ENCODE measurements at places on chromosomes 16 and 17.
A peak's percentile ranks its signal among the peaks of the same experiment; 100 is the strongest.

DNA sequence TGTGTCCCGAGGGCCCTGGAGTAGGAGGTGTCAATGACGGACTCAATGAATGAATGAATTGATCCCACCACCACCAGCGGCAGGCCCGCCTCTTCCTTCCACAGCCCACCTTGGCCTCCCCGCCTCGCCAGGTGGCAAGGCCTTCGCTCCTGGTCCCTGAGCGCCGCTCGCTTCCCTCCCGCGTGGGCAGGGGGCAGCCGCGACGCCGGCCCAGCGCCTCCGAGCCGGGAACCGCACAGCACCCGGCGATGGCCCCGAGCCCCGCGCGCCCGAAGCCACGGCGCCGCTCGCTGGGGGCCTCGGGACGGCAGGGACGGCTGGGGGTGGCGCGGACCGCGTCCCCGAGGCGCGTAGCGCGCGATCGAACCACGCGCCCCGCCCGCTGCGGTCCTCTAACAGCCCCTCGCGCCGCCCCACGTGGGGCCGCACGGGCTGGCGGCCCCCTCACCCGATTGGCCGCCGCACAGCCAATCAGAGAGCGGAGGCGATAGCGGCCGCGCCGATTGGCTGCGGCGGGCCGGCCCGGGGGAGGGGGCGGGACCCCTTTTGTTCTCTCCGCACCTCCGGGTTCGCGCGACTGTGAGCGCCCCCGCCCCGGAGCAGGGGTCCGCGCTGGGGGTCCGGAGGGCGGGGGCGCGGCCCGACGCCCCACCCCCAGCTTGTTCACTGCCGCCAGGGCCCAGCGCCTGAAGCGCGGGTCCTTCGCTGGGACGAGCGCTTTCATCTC lies 31.4 kb downstream of the ACTG1 start:
- no peak for DNase-seq

DNA sequence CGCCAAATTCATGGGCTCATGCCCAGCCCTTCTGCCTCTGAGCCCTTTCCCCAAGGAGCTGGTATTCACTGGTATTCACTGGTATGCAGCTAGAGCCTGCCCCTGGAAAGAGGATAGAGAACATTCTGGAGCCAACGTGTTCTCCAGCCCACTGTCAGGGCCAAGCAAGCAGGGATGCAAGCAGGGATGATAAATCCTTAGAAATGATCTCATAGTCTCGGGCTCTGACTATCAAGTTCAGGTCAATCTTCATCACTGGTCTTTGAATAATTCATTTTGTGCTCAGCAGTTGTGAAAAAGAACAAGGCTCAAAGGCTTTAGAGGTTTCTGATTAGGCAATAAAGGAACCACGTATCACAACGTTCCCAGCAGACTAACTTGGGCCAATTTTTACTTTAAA lies 57.3 kb downstream of the CACNG5 start:
- DNase-seq = no peak

- DNase-seq = no peak
These were observed 6.3 kb downstream of the SLC38A7 start for GRCh38 chr16:58678269-58678668.

GRCh38 chr16:79053577-79053976 lies 547.0 kb downstream of the MAF start:
- DNase-seq = no peak

DNA sequence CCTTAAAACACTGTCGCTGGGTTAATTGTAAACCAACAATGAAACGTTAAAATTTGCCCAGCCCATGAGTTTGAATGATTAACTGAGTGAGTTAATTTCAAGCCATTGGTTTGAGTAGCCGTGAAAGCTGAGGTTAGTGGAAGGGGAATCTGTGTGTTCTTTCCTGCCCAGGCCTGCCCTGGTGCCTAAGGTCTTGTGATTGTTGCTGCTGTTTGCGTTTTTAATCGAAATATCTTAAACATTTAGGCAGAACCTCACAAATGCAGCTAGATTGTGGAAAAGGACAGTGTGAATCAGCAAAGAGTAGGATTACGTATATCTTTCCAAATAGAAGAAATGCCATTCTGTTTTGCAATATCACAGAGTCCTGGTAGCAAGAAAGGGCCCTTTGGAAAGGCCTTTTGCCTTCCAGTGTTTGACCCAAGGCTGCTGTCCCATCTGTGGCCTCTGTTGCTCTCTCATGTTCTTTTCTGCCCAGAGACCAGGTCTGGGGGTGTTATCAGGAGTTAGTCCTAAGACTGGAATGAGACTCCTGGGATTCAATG lies 113.8 kb downstream of the MSI2 start:
- DNase-seq = no peak

DNA sequence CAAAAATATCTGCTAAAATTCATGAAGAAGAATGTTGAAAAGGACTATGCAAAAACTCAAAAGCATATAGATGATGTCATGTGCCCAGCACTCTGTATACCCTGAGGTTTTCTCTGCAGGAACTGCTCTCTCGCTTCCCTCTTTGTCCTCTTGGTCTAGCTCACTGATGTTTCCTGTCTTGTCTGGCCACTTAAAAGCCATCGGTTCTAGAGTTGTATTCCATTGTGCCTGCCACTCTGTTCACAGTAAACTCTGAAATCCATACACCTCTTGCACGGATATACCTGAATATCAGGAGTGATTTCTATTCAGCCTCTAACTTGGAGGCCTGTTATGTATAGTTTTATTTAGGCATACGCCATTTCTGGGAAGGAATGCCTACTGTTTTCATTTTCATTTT lies 101.0 kb upstream of the CNTNAP4 start:
- DNase-seq = no peak

GRCh38 chr17:45863857-45864654 lies 19.4 kb downstream of the SPPL2C start:
- DNase-seq = no peak

DNA sequence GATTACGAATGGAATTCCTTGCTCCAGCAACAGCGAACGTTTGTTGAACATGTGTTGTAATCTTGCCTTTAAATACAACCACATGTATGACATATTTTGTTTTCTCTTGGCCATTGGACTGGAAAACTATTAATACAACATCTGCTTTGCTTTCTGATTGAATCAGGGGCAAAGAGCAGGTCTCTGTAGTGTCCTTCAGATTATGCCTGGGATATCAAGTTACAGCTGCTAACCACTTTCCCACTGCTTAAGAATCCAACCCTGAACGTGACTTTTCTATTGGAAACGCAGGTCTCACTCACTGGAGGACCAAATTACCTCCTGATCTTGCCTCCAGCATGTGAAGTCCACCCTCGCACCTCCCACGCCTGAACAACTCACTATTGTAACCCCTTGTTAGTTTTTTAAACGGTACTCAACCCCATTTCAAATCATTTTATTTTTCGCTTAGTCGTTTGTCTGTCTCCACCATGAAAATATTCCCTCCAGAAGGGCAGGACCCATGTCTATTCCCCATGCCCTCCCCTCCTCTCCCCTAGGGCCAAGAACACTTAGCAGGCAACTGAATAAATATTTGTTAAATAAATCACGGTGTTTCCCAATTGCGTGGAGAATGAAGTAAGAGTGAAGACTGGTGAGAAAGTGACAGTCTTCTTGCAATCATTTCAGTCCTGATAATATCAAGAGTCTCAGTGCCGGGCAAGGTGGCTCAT lies 57.4 kb upstream of the MRTFB start:
- no peak for DNase-seq

- DNase-seq = no peak
These were observed 4.2 kb downstream of the PYCARD start for GRCh38 chr16:31198207-31198882.

GRCh38 chr16:1397779-1398178 lies 16.7 kb downstream of the UNKL start:
- no peak for DNase-seq

GRCh38 chr16:80006241-80007215 lies 406.0 kb upstream of the MAF start:
- DNase-seq = no peak

- DNase-seq = no peak
These were observed 115.7 kb downstream of the BANP start for GRCh38 chr16:88066680-88067529.

DNA sequence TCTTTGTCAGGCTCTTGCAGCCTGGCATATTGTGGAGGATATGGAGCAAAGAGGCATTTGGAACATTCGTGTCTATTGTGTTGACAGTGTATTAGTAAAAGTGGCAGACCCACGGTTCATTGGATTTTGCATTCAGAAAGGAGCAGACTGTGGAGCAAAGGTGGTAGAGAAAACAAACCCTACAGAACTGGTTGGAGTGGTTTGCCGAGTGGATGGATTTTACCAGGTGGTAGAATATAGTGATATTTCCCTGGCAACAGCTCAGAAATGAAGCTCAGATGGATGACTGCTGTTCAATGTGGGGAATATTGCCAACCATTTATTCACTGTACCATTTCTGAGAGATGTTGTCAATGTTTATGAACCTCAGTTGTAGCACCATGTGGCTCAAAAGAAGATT lies 44.5 kb downstream of the EFCAB13 start:
- no peak for DNase-seq

DNA sequence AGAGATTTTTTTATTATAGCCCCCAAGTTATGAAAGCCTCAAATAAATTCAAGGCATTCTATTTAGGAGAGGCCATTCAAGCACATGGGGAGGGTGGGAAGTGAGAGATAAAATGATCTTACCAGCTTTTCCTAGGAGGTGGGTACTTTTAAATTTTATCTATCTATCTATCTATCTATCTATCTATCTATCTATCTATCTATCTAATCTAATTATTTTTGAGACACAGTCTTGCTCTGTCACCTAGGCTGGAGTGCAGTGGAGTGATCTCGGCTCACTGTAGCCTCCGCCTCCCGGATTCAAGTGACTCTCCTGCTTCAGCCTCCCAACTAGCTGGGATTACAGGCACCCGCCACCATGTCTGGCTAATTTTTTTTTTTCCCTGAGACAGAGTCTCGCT lies 182.3 kb downstream of the PARN start:
- no peak for DNase-seq

DNA sequence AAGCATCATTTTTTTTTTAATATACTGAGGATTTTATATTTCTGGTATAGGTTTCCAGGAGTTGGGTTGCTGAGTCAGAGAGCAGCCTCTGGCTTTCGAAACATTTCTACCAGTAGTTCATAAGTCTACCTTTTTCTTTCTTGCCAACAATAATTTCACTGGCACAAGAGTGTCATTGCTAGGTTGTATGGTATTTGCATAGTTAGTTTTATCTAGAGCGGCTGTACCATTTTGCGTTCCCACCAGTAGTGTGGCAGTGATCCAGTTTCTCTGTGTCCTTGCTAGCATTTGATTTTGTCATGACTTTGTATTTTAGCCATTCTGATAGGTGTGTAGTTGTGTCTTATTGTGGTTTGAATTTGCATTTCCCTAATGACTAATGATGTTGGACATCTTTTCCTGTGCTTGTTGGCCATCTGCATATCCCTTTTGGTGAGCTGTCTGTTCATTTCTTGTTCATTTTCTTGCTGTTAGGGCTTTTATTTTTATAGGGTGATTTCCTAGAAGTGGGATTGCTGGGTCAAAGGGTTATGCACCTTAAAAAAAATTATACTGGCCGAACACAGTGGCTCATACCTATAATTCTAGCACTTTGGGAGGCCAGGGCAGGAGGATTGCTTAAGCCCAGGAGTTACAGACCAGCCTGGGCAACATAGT lies 39.9 kb downstream of the SNX29 start:
- DNase-seq = no peak

DNA sequence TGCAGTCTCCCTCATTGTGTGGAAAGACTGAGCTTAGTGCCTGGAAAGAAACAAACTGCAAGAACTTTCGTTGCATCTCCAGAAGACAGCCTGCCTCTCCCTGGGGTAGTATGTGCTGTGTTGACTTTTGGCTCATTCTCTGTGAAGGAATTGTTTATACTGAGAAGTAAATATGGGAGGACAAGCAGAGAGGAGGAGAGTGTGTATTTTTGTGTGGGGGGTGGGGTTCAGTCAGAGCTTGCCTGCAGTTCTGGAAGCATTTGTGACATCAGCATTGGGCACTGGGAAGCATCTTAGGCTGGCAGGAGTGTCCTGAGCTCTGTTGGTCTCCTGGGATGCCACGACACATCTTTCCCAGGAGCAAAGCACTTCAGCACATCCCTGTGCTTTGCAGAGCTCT lies 147.9 kb downstream of the HS3ST3B1 start:
- no peak for DNase-seq

- DNase-seq = no peak
These were observed 7.1 kb upstream of the PSMD3 start for GRCh38 chr17:39973496-39973895.

DNA sequence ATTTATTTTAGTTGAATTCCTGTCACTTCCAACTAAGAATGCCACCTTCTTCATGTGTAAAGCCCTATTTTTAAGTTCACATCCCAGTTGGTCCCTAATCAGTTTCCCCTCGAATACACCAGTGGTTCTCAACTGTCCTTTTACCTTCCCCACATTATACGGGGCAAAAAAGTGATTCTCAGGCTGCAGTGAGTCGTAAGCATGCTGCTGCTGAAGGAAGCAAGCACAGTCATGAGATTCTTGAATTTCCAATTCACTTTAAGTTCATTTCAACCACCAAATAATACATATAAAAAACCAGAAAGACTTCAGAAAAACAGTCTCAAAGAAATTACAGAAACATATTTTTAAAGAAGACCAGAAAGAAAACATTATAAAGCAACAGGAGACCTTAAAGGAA lies 47.9 kb downstream of the UBE2G1 start:
- DNase-seq = no peak

- DNase-seq = no peak
These were observed 37.4 kb downstream of the TK2 start for GRCh38 chr16:66512272-66513110.

GRCh38 chr17:1611715-1612114 lies 16.9 kb downstream of the SLC43A2 start:
- DNase-seq = no peak

GRCh38 chr17:9054126-9054975 lies 33.0 kb downstream of the NTN1 start:
- DNase-seq = no peak

GRCh38 chr16:622920-623280 lies 7.9 kb upstream of the WFIKKN1 start:
- DNase-seq = no peak

DNA sequence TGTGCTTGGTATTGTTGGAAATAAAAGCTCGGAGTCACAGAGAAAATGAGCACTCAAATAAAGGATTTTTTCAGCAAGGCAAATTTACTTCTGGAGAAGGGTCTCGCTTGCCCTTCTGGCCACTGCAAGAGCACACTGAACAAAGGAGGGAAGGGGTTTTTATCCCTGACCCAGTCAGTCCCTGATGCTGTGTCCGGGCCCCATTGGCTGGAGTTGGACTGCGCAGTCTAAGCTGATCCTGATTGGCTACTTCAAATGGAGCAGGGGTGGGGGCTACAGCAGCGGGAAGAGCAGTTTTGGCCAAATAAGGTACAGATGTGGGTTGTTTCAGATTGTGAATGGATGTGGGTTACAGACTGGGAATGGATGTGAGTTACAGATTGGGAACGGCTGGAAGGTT lies 4.3 kb upstream of the NLRP1 start:
- DNase-seq = peak; percentile 60

DNA sequence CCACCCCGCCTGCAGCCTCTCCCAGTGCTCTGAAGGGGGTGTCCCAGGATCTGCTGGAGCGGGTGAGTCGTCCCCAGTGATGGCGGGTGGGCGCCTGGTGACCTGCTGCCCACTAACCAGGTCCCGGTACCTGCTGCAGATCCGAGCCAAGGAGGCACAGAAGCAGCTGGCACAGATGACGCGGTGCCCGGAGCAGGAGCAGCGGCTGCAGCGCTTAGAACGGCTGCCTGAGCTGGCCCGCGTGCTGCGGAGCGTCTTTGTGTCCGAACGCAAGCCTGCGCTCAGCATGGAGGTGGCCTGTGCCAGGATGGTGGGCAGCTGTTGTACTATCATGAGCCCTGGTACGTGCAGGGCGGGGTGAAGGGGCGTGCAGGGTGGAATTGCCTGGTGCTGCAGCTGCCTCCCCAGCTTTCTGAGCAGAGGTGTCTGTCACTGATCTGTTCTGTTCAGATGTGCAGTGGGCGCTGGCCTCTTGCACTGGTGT lies 3.6 kb downstream of the CDT1 start:
- no peak for DNase-seq
